ENCODE measurements at places on chromosomes 6 and 20.

GRCh38 chr6:167568407-167569024 lies 243.6 kb downstream of the TTLL2 start:
- no peak for DNase-seq

DNA sequence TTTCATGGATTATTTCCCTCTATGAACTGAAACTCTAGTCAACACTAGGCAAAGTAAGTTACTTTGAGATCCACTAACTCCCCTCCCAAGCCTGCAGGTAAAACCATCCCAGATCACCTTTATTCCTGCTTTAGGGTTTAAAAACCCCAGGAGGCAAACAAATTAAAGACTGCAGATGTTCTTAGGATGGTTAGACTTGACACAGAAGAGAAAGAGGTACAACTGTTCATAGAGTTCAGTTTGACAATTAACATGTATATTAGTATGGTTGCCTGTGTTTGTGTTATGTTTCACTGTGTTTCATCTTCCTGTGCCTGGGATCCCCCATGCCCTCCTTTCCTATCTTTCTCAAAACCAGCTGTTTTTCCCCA lies 53.5 kb downstream of the RREB1 start:
- DNase-seq: no peak

DNA sequence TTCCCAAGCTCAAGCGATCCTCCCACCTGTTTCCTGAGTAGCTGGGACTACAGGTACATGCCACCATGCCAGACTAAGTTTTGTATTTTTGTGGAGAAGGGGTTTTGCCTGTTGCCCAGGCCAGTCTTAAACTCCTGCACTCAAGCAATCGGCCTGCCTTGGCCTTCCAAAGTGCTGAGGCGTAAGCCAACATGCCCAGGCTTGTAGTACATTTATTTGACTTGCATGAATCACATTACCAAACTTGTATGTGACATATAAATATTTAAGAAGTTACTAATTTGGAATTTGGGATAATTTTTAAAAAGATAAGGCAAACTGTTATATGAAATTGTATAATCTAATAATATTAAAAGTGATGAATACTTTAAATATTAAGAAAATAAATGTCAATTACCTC lies 157.6 kb downstream of the MCHR2 start:
- DNase-seq: no peak

DNA sequence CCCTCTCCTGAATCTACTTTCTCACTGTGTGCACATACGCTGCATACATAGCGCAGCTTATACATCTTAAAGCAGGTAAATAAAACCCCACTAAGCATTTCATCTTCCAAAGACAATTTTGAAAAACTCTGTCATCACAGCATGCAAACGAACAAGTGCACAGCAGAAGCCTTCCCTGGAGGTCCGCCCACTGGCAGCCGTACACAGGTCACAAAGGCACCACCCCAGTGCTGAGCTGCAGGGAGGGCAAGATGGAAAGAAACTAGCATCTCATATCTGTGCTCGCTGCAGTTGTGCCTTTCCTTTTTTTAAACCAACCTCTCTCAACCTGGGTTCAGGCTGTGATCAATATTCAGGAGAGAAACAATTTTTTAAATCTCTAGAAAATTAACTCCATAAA lies 73.3 kb downstream of the HUS1B start:
- DNase-seq: no peak

GRCh38 chr6:21441386-21441785 lies 152.2 kb upstream of the SOX4 start:
- DNase-seq: no peak

- no peak for DNase-seq
Observed at GRCh38 chr6:148868314-148868713, 121.5 kb downstream of the UST start.

DNA sequence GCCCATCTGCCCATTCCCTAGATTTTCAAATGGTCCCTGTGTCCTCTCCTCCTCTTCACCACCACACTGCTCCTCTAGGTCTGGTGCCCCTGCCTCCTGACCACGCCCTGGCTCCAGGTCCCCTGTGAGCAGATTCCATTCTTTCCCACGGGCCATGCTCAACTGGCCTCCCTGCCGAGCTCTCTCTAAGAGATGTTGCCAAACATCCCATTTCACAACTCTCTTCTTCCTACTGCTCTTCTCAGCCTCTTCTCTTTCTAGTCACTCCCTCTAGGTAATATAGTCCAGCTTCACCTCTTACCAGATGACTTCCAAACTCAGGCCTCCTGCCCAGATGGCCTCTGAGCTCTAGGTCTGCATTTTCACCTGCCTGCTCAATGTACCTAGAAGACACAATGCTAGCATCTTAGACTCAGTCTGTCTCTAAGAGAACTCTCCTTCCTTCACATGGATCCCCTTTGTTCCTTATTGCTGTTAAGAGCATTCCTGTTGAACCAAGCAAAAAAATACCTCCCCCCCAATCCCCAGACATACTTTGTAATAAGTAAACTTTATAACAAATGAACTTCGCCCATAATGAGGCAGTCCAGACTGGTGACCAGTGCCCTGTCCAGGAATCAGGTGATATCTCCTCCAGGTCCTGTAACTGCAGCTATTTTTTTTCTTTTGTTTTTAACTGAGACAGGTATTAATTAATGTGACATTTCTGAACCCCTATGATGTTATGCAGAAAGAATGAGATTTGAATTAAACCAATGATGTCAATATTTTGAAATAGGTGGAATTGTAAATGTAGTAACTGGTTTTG lies 79.0 kb downstream of the LYRM4 start:
- no peak for DNase-seq

GRCh38 chr6:35605600-35605999 lies 83.1 kb downstream of the FKBP5 start:
- DNase-seq: no peak

DNA sequence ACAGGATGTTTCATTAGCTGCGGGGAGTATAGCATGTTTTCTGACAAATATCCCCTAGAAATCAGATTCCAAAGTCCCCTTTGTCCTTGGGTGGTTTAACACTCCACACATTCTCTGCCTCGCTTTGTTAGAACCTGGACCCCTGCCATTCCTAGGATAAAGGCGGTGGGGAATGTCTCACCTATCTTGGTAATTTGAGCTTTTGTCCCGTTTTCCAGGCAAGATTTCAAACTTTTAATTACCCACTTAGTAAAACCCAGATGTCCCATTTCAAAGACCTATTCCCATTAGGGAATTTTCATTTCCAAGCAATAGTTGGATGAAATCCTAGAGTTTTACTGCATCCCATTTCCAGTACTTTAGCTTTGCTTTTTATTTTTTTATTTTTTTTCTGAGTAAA lies 501.0 kb upstream of the MAP3K7 start:
- DNase-seq: no peak

- peak; percentile 24 for DNase-seq
Observed at GRCh38 chr6:42740725-42741124, 5.2 kb downstream of the TBCC start.

- no peak for DNase-seq
Observed at GRCh38 chr6:2651961-2652360, 98.8 kb downstream of the MYLK4 start.

DNA sequence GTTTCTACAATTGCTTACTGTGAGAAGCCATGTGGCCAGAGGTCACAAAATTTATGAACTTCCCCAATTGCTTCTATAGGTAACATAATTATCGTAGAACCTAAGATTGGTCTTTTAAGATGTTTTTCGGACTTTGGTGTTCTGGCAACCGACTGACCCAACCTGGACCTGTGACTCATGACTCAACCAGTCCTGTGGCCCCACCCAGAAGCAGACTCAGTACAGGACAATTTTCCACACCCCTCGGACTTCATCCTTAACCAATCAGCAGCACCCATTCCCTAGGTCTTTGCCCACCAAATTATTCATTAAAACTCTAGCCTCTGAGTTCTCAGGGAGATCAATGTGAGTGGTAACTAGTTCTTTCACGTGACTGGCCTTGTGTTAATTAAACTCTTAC lies 26.4 kb upstream of the AKAP12 start:
- DNase-seq: no peak

DNA sequence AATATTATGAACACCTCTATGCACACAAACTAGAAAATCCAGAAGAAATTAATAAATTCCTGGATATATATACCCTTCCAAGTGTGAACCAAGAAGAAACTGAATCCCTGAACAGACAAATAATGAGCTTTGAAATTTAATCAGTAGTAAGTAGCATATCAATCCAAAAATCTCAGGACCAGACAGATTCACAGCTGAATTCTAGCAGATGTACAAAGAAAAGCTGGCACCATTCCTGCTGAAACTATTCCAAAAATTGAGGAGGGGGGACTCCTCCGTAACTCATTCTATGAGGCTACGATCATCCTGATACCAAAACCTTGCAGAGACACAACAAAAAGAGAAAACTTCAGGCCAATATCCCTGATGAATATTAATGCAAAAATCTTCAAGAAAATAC lies 67.0 kb upstream of the PDE7B start:
- DNase-seq: no peak

- DNase-seq: no peak
Observed at GRCh38 chr6:33197431-33198048, 2.9 kb downstream of the RXRB start.

DNA sequence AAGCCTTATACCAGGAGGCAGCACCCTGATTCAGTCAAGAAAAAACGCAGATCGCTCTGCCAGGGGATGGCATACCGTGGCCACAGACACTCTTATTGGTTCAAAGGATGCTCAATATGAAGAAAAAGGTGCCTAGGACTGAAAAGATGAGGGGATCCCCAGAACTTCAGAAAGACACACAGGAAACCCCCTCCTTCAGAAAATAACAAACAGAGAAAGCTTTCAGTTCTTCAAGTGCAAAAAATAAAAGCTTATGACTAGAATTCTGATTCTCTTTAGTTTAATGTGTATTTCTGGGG lies 17.7 kb upstream of the MYB start:
- DNase-seq: no peak

DNA sequence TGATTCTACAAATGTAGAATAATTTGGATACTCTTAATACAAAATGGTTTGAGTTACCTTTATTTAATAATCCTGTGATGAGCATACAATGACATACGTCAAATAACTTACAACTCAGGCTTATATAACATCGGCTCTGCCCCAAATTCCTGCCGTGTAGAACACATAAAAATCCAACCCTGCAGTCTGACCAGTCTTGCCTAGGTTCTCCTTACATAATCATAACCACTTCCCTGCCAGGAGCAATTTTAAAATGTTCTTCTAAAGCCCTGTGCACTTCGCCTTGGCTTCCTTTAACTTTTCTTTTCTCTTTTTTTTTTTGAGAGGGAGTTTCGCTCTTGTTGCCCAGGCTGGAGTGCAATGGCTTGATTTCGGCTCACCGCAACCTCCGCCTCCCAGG lies 16.2 kb upstream of the IER3 start:
- no peak for DNase-seq

- no peak for DNase-seq
Observed at GRCh38 chr20:39025883-39026282, 63.7 kb downstream of the DHX35 start.

DNA sequence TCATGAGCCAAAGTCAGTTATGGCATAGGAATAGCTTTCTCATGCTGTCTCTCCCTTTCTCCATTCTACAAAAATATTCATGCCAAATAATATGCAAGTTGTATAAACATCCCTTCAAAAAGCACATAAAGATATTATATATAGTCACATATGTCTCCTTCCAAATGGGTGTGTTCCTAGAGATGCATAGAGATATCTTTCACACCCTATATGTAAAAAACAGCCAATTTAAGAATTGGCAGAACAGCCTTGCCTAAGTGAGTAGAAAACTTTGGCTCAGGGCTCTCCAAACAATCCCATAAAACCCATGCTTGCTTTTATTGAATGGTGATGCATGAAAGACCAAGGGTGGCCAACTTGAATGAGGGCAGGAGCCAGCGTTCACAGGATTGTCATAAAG lies 274.7 kb upstream of the SUPT3H start:
- no peak for DNase-seq

GRCh38 chr6:14159090-14159489 lies 41.5 kb downstream of the CD83 start:
- no peak for DNase-seq

GRCh38 chr6:157946865-157947532 lies 34.7 kb upstream of the SYNJ2 start:
- DNase-seq: no peak

- no peak for DNase-seq
Observed at GRCh38 chr6:16343593-16343992, 105.2 kb downstream of the GMPR start.

DNA sequence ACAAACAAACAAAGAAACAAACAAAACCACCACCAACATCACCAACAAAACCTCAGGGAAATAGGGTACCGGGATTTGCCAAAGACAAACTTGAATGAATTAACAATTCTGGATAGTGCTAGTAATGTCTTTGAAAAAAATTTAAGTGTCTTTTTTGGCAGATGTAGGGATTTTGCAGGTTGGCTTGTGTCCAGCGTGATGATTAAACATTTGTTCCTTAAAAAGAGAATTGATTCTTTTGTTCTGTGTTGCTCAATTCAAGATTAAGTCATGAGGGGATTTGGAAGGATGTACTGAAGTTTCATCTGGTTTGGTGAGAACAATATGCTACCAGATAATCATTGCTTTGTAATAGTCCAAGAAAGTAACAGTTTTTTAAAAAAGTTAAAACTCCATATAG lies 125.1 kb upstream of the HS3ST5 start:
- no peak for DNase-seq

- DNase-seq: no peak
Observed at GRCh38 chr6:144935661-144936060, 650.5 kb downstream of the UTRN start.

GRCh38 chr20:34703424-34704176 lies 544 bp upstream of the TP53INP2 start:
- DNase-seq: no peak

DNA sequence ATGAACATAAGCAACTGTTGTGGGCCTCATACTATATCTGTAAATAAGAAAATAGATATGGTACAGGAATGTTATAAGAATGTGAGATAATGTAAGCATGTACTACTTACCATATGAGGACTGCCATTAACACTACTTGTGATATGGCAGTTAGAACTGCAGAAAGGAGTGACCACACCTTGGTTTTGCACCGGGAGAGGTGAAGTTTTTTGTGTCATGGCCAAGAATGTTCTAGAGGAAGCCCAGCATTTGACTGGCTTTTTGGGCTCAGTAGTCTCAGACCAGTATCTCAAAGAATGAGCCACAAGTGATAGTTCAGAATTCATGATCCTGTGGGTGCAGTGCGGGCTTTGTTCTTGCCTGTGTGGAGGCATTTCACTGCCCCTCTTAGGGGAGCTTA lies 123.5 kb downstream of the CLIC5 start:
- DNase-seq: no peak

- DNase-seq: no peak
Observed at GRCh38 chr6:106870069-106870468, 104.5 kb downstream of the CD24 start.

DNA sequence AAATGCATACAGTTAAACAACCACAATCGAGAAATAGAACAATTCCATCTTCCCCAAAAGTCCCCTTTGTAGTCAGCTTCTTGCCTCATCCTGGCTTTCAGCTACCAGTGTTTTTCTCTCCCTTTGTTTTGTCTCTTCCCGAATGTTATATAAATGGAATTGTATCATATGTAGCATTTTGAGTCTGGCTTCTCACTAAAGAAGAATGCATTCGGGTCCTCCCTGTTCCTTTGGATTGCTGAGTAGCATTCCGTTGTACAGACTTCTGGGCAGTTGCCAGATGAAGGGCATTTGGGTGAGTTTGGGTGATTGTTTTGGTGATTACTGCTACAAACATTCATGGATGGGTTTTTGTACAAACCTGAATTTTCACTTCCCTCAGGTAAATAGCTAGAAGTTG lies 27.8 kb downstream of the PRPH2 start:
- DNase-seq: no peak
